ENCODE measurements at places on chromosomes 2 and 18. TPM values are rescaled to one million over a fixed set of nuclear protein-coding genes. Genes with fewer than 3 reads are reported as not detected.

The CYP27C1 gene
- 4.9 TPM for total RNA-seq

The EGR4 gene
- 0.23 TPM for total RNA-seq

The REG3A gene
- total RNA-seq: not detected

The GCA gene
- 27.5 TPM for total RNA-seq

The CLEC4F gene
- total RNA-seq: not detected

The ARHGAP28 gene
- total RNA-seq: 133 TPM

The CYP27A1 gene
- 54.9 TPM for total RNA-seq

The CRYBA2 gene
- 1.3 TPM for total RNA-seq

The FAM117B gene
- 32.1 TPM for total RNA-seq

The CYB5A gene
- 80.3 TPM for total RNA-seq

The ERBB4 gene
- total RNA-seq: 166 TPM

The CYRIA gene
- total RNA-seq: 2.5 TPM

The IL1B gene
- total RNA-seq: not detected

The MEMO1 gene
- total RNA-seq: 42.2 TPM

The ALK gene
- 0.46 TPM for total RNA-seq

The BAZ2B gene
- 60.5 TPM for total RNA-seq
